Adrenal gland (tissue), 19 donors: ENCODE measurements at places on chromosomes 7 and 10. TPM values are rescaled to one million over a fixed set of nuclear protein-coding genes. Genes with fewer than 3 reads are reported as not detected.

- DNase-seq: peak; percentile 97
These were observed at the start of gene ZNF107 for GRCh38 chr7:64665980-64666662. TSS of gene ZNF107 (plus strand) at chr7:64666133. CDS start at chr7:64666283, 150 bp downstream.

The POLR3A gene
- 6.8 TPM for polyA plus RNA-seq

The A1CF gene
- polyA plus RNA-seq: not detected

- no peak for DNase-seq
These were observed 82.7 kb upstream of the LEP start for GRCh38 chr7:128158370-128158769.

DNA sequence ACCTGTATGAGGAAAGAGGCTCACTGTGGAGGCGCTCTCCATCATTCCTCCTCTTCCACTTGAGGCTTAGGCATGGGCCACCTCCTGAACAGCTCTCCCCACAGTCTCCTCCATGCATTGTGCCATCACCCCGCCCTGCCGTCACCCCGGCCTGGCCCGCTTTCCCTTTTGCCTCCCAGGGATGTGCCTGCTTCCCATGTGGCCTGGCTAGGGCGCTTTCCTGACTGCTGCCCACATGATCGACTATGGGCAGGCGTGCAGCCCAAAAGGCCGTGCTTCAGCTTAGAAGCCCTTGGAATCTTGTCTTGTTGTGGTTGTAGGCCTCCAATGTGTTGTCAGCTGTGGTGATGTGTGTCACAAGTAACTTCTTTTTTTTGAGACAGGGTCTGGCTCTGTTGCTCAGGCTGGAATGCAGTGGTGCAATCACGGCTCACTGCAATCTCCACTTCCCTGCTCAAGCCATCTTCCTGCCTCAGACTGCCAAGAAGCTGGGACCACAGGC, 1.8 kb upstream of the ACTR3C start:
- DNase-seq: no peak

DNA sequence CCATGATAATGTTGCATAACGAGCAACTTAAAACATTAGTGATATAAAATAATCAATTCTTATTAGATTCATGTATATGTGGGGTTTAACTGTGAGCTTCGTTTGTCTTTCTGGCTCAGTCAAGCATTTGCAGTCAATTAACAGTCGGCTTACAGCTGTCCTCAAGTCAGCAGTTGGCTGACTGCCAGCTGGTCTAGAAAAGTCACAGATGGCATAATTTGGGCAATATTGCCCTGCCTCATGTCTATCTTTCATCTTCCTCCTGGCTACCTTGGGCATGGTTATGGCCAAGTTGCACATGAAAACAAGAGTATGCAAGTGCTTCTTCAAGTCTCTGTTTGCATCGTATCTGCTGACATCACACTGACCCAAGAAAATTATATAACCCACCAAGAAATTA, 186.1 kb upstream of the ZWINT start:
- no peak for DNase-seq

DNA sequence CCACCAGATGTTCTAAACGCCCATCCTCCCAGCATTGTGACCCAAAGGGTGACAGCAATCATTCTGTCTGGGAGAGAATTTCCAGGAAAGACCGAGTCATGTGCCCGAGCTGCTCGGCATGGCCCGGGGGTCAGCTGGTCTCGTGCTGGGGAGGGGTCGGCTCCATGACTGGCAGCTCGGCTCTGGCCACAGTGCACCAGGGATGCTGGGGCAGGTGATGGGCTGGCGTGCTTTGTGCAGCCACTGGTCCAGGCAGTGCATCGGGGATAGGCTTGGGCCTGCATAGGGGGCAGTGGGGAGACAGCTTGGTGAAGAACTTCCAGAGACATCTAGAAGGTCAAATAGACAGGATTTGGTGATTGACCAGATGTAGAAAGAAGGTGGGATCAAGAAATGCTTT, 39.2 kb upstream of the PSMG3 start:
- no peak for DNase-seq

DNA sequence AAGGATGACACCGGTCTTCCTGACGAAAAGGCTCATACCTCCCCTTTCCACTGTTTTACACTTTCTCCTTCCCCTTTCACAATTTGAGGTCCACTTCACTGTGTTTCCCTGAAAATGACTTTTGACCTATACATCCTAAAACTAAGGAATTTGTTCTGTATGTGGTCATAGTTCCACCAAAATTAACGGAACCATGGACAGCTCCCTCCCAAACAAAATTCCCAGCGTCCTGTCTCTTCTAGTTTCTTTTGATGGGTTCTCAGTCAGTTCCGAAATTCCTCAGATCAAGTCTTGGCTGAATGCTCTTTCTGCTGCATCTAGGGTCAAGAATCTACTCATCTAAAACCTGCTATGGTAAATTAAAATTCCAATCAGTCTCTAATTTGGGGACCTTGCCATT, 1191.9 kb downstream of the CNTNAP2 start:
- no peak for DNase-seq

DNA sequence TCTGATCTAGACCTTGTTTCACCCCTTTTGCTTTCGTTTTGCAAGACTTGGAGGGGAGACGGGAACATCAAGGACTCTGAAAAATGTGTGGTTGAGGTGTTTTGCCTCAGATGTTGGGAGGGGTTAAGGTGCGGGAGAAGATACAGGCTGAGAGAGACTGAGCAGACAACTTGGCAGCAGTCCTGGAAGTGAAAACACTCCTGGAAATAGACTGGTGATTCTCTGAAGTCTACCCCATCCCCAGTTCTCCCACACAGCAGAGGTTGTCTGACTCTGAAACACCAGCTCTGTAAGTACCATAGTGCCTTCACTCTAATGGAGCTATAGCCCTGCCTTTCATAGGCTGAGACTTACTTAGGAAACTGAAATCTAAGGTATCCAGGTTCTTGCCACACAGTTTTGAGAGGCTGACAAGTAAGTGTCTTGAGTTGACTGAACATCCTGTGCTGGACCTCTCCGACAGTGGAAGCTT, 152.5 kb downstream of the PPP1R9A start:
- peak; percentile 23 for DNase-seq

- peak; percentile 26 for DNase-seq
These were observed 15.5 kb downstream of the ARHGAP12 start for GRCh38 chr10:31912898-31913850.

GRCh38 chr7:134827889-134828288, 48.5 kb downstream of the CALD1 start:
- DNase-seq: no peak

The ADAM22 gene
- polyA plus RNA-seq: 5.2 TPM

DNA sequence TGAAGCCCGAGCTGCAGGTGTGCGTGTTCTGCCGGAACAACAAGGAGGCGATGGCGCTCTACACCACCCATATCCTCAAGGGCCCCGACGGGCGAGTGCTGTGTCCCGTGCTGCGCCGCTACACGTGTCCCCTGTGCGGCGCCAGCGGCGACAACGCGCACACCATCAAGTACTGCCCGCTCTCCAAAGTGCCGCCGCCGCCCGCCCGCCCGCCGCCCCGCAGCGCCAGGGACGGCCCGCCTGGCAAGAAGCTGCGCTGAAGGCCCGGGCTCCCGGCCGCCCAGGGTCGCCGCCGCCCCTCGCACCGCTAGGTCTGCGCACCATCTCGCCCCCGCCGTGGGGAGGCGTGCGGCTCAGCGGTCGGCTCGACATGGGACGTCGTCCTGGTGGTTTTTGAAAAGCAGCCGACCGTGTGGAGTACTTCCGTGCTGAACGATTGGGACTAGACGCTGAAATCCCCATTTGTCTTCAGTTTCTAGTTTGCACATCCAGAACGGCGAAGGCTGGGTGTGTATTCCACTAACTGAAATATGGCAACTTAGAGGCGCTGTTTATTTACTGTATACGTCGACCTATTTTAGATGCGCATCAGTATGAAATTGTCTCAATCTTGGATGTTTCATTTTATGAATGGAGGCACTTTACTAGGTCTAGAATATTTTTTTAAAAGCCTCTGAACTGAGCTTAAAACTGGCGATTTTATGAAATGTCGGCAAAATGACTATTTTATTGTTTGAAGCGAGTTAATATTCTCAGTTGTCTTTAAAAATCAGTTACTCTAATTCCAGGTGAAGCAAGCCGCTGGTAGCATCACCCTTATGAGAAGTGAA, 1.1 kb downstream of the NANOS1 start:
- peak; percentile 41 for DNase-seq

The MSMB gene
- polyA plus RNA-seq: not detected

The VSTM4 gene
- 57.1 TPM for polyA plus RNA-seq

DNA sequence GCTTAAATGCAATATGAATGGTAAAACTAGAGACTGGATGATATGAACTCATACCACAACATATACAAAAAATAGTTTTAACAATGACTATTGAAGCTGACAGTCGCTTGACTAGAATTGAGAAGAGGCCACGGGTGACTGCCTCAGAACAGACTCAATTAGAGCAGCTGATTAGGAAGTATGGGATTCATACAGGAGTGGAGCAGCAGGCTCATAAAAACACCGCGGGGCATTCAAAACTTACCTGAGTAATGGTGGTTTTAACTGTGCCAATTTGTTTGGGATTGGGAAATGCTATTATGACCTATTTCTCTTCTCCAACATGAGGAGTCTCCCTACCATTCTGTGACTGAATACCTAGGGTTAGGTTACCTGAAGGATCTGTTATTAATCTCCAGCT, 2.1 kb downstream of the CADPS2 start:
- no peak for DNase-seq

The NSUN5 gene
- 24.4 TPM for polyA plus RNA-seq

- DNase-seq: no peak
These were observed 371.0 kb upstream of the MTPN start for GRCh38 chr7:136348142-136348541.

The ADCK2 gene
- 7.2 TPM for polyA plus RNA-seq

GRCh38 chr10:91908337-91909116, 759 bp downstream of the FGFBP3 start:
- peak; percentile 83 for DNase-seq

The LIPJ gene
- polyA plus RNA-seq: 0.05 TPM

The OR6B1 gene
- polyA plus RNA-seq: under 0.01 TPM

GRCh38 chr7:81577642-81578340, 192.1 kb downstream of the HGF start:
- no peak for DNase-seq

The EPDR1 gene
- 8.5 TPM for polyA plus RNA-seq

- DNase-seq: no peak
These were observed 107.3 kb upstream of the FAM171A1 start for GRCh38 chr10:15478429-15478828.

The GNAT3 gene
- not detected for polyA plus RNA-seq

- no peak for DNase-seq
These were observed 26.3 kb downstream of the NEBL start for GRCh38 chr10:20870834-20871233.

- DNase-seq: no peak
These were observed 743 bp upstream of the PITRM1 start for GRCh38 chr10:3173171-3173878.

The LIPM gene
- polyA plus RNA-seq: not detected

The ACTL6B gene
- 0.64 TPM for polyA plus RNA-seq

GRCh38 chr7:66523409-66523808, 105.3 kb upstream of the KCTD7 start:
- no peak for DNase-seq

DNA sequence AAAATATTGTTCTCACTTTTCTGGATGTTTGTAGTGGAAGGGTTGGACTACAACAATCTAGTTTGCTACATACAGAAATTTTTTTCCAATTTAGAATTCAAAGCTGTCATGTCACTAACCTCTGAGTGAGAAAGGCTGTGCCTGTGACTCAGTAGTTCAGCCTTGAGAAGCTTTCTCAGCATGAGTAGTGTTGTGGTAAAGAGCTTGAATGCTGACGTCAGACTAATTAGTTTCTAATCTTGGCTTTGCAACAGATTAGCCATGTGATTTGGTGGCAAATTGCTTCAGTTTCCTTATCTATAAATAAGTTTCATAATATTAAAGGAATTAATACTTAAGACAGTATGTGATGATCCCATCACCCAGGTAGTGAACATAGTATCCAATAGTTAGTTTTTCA, 83.8 kb downstream of the ABCA13 start:
- DNase-seq: peak; percentile 26

The ARID5B gene
- polyA plus RNA-seq: 10.7 TPM

GRCh38 chr10:96227206-96227605, 44.2 kb downstream of the BLNK start:
- no peak for DNase-seq

- DNase-seq: no peak
These were observed 107.4 kb downstream of the LHPP start for GRCh38 chr10:124568848-124569622.

GRCh38 chr7:103947026-103947655, 42.3 kb downstream of the RELN start:
- no peak for DNase-seq

The SYCE1 gene
- 3.5 TPM for polyA plus RNA-seq

The CPA2 gene
- 0.94 TPM for polyA plus RNA-seq

The MOGAT3 gene
- polyA plus RNA-seq: not detected

DNA sequence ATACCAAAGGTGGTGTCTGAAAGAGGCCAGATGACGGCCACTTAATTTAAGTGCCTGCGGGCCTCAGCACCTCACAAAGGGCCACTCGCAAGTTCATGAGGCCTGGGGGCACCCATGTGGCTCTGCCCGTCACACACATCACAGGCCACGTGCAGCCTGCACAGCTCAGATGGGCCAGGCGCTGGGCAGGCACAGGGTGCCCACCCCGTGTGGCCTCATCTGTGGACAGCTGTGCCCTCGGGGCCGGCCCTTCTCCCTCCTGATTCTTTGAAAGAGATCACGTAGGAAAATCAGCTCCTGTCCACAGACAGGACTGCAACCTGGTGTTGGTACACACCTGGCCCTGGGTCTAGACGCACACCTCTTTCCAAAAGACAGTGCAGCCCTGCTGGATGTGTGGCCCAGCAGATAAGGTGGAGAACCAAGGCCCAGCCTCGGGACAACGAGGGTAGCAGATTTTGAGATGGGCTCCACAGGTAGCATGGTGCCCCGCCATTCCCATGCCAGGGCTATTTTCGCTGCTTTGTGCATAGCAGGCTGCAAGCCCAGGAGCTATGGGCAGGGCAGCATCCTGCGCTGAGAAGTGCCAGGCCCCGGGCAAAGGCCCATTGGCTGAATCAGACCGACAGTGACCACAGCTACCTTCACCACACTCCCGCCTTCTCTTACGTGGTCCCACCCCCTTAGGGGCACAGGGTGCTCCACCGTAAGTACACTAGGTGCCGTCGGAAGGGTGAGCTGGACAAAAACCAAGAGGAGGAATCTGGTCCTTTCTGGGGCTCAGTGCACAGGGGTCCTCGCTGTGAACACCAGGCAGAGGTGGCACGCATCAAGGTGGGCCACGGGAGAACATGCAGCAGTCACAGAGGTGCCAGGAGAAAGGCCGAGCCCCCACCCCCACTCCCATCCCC, 124.5 kb downstream of the EBF3 start:
- no peak for DNase-seq

- DNase-seq: no peak
These were observed 222.0 kb downstream of the CALN1 start for GRCh38 chr7:72190146-72190545.

The ZNF467 gene
- polyA plus RNA-seq: 1.6 TPM
